Skin of body (tissue), 3 donors: ENCODE measurements at places on chromosomes 1 and 21. TPM values are rescaled to one million over a fixed set of nuclear protein-coding genes. Genes with fewer than 3 reads are reported as not detected.

- DNase-seq, result no peak
These were observed 231.0 kb downstream of the SLC35F3 start for GRCh38 chr1:234135501-234135900.

DNA sequence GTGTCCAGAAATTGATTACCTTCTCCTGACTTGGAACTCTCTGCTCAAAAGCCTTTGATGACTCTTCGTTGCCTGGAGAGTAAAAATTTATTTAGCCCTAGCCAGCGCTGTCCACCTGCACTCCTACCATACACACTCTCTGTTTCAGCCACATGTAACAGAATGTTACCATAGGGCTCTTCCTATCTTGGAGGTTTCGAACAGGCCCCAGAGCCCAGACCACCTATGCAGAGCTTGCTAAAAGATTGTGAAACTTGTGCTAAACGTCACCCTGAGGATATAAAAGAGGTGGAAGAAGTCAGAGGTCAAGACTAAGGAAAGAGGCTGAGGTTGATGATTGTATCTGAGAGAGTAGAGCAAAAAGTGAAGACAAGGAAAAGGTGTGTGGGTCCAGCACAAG is 237.0 kb upstream of the HOOK1 start:
- DNase-seq, result no peak

DNA sequence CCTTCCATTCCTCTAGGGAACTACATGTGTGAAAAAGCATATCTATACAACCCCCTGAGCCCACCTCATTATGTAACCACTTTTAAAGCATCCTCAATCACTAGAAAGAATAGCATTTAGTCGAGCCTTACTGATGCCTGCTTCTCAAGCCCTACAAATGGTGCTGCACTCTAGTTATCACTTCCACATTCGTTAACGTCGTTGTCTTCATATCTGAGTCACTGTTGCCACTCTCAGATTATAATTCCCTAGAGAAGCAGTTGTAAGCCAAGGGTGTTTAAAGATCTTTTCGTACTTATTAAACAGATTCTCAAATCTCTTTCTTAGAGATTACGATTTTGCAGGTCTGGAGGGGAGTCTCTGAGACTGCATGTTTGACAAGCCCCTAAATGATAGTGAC is 16.5 kb downstream of the ATP1B1 start:
- no peak for DNase-seq

Gene PSMD4
- 88.1 TPM for total RNA-seq

- DNase-seq, result no peak
These were observed 112.2 kb downstream of the ITSN1 start for GRCh38 chr21:33754481-33754880.

- DNase-seq, result no peak
These were observed 267.7 kb upstream of the PROX1 start for GRCh38 chr1:213720032-213720431.

Gene RPS6KC1
- total RNA-seq, result 38.0 TPM

DNA sequence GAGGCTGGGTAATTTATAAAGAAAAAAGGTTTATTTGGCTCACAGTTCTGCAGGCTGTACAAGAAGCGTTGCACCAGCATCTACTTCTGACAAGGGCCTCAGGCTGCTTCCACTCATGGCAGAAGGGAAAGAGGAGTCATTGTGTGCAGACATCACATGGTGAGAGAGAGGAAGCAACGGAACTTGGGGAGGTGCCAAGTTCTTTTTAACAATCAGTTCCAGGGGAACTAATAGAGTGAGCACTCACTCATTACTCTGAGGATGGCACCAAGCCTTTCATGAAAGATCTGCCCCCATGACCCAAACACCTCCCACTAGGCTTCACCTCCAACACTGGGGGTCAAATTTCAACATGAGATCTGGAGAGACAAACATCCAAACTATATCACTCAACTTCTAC is 77.2 kb downstream of the DDAH1 start:
- no peak for DNase-seq

Gene ERICH3
- 0.10 TPM for total RNA-seq

GRCh38 chr1:213444224-213444623 is 393.2 kb downstream of the RPS6KC1 start:
- no peak for DNase-seq

DNA sequence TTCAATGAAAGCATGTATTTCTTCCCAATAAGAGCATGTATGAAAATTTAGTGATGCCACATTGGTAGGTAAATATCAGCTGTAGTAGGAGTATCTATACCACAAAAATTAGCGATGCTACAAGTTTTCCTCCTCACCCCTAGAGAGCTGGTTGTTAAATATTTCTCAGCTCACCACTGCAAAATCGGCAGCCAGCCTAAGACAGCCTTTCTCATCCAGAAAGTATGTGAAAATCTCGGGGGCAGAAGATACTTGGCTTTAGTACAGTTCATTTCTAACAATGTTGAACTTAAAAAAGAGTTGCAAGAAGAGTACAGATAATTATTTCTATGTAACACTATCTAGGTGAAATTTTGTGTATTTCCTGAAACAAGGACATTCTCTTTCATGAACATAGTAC is 235.4 kb downstream of the TPR start:
- DNase-seq, result no peak

DNA sequence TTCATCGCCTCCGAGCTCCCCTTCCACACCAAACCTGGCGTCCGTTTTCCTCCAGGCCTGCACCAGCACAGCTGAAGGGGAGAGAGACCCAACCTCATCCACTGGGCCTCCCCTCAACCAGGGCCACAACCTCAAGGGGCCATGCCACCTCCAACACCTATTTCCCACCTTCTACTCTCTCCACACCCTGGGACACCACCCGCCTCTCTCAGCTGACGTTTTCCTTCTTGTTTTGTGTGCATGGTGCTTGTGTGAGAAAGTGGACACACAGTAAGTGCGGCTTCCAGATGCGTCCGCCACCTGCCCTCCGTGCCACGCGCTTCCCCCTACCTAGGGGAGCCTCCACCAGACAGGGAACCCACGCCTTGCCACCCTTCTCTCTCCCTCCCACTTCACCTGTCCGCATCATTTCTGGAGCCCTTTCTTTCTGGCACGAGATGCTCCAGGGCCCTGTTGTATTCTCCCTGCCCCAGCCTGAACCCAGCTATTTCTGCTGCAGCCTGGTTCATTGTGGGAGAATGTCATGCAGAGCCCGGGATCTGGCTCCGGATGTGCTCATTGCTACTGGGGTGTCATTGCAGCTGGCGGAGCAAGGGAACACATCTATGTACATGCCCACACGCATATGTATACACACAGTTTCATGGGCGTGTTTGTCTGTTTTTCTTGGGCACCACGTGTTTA is 1.3 kb upstream of the GNB1 start:
- no peak for DNase-seq

Gene MYBPHL
- total RNA-seq, result not detected

DNA sequence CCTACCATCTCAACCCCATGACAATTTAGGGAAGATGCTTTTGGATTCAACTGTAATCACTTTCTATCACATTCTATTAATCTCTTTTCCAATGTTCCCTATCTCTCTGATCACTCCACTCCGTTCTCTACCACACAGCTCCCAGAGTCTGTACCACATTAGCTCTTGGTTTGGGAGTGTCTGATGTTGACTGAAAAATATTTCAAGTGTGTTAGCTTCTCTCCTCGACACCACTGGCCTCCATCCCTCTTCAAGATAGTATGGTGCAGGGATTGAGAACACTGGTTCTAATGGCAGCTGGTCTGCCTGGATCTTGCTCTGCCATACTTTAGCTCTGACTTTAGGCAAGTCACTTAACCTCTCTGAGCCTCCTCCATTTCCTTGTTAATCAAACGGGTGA is 39.9 kb downstream of the ATP1A1 start:
- DNase-seq, result no peak

DNA sequence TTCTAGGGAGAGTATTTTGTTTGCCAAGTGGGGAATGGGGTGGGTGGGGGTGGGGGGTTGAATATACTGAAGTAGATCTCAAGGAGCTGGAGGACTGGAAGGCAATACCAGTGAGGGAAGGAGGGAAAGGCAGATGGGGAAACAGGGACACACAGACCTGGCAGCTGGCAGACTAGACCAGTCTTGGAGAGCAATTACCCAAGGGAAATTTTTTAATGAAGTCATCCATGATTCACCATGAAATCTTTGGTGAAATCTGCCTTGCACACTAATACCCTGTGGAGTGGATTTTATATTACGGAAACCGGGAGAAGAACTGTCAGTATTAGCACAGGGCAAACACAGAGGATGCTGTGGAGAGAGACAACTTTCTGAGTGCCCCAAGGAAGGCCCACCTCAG is 29.7 kb upstream of the MARK1 start:
- DNase-seq, result no peak

Gene C1orf87
- total RNA-seq, result 0.20 TPM
